Psoas muscle (tissue), 8 donors: ENCODE measurements at places on chromosomes 4 and X. TPM values are rescaled to one million over a fixed set of nuclear protein-coding genes. Genes with fewer than 3 reads are reported as not detected.

The LDOC1 gene
- 1.8 TPM for total RNA-seq

The SHROOM3 gene
- 0.06 TPM for total RNA-seq

The UBA6 gene
- total RNA-seq = 37.9 TPM

The SERPINA7 gene
- not detected for total RNA-seq

DNA sequence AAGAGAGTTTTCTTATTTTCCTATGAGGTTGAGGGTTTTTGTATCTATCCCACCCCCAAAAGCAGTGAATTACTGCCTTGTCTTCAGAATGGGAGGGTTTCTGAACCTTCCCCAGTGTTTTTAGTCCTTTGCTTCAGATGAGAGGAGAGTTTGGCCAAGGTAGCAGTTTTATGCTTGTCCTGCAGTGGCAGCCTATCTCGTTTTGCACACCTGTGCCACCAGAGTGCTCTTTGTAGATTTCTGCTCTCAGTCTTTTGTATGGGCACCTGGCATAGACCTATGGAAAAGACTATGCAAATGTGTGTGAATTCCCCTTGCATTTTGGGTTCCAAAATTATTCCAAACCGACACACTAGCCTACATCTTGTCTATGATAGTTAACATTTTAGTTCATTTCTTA is 5.8 kb downstream of the TBC1D19 start:
- no peak for DNase-seq

GRCh38 chr4:190015538-190016368 is 11.3 kb downstream of the FRG2 start:
- no peak for DNase-seq

GRCh38 chrX:7283741-7284140 is 135.8 kb upstream of the PUDP start:
- no peak for DNase-seq

DNA sequence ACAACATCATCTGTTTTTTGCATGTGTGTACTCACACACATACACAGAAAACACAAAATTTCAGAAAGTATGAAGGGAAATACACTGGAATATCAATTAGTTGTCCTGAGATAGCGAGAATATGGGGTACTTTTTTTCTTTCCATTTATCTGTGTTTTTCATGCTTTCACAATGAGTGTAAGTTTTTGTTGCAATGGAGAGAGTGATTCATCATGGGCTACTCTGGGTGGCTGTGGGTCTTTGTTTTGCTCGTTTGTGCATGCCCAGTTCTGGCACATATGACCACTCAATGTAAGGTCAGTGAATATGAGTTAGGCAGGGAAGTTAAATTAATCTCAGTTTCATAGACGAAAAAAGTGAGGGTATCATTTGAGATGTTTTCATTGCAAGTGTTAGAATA is 26.9 kb downstream of the XK start:
- DNase-seq = no peak

DNA sequence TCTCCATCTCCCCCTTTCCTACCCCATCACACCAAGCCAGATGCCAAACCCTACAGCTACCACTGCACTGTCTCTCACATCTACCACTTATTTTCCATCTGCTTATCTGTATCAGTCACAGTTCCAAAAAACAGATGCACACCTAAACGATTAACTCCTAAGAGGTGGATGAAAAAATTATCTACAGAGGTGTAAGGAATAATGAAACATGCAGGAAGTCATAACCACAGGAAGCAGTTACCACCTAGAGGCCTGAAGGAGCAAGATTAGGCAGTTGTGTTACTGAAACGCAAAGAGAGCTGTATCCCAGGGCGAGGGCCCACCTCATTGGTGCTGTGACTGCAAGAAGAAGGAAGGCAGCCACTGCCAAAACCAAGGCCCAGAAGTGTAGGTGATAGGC is 87.8 kb upstream of the FAM241A start:
- DNase-seq = no peak

DNA sequence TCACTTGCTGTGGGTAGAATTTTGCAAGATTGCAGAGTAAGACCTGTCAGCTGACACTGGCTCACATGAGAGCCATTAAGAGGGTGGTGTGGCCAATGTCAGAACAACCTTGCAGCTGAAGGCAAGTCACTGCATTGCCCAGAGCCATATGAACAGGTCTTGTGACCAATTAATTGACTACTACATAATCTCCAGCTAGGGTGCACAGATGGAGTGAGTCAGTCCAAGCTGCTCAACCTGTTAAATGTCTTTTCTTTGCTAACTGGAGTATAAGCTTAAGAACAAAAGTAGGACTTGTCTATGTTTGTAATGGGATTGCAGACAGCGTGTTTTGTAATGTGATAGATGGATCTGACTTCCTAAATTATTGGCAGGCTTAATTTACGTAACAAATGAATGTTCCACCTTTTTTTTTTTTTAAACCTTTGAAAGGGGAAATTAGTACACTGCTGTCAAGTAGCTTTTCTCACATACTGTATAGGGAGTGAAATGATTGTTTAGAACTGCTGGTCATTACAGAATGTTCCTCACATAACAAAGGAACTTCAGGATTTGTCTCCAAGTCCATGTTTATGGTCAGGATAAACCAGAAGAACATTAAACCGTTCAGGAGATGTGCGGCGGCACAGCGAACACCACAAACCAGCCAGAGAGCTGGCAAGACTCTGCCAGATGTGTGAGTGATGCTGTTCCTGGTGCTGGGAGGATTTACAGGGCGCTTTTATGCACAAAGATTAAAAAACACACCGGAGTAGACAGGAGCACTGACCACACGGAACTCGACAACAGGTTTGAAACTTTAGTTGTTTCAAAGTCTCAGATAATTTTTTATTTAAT is 37.0 kb downstream of the FNIP2 start:
- DNase-seq = no peak
